ENCODE measurements at places on chromosomes 5 and 9.

- DNase-seq = no peak
Observed at GRCh38 chr9:90916147-90916734, 114.6 kb downstream of the SYK start.

GRCh38 chr5:105554568-105555169, 1992.1 kb upstream of the NUDT12 start:
- DNase-seq = no peak

GRCh38 chr9:131394464-131395156, 724 bp downstream of the PRRC2B start:
- DNase-seq = peak; percentile 60

- no peak for DNase-seq
Observed at GRCh38 chr5:175305251-175305650, 138.7 kb downstream of the DRD1 start.

DNA sequence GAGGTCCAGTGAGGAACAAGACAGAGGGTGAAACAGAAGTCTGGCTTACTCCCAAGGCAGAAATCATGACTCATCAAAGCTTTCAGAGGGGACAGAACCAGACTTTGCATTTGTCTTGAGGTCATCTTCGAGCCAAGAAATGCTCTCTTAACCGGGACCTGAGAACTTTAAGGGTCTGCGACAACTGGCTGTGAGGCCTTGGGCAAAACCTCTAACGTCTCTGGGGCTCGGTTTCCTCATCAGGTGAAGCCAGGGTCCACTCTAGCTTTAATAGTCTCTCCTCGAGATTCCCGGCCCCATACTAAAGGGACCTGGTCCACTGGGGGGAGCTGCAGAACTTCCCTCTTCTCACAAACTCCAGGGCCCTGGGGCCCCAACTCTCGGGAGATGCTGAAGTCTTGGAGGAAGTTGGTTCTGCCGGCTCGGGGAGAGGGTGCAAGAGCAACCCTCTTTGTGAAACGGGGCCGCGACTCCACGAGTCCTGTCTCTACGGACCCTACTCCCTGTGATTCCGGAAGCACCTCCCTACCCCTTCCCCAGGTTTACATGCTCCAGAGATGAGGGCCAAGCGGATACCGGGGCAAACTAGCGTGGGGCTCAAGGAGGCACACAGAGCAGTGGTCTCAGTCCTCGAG, 2.6 kb downstream of the GLIS3 start:
- peak; percentile 66 for DNase-seq

DNA sequence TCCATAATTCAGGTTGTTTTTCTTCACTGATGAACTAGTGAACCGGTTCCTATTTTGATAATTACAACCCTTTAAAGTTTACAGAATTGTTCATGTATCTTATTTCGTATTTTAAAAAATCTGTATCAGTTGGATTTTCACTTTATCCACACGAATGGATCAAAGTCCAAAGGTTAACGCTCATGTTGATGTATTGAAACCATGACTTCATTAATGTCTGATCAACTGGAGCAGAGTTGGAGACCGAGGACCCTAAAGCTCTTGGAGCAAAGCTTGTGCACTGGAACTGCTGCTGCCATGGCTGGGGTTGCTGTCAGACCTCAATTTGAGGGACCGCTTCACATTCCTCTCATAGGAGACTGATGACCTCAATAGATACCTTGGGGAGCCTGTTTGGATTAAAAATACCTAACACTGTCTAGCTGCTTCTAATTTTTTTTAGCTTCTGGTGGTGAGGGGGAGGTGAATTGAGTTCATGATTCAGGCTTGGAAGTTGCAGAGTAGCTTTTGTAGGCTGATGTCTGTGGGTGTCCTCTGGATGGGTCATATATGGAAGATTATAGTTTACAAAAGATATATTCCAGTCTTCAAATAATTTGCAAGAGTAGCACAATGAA, 45.1 kb downstream of the KIAA1958 start:
- DNase-seq = no peak

DNA sequence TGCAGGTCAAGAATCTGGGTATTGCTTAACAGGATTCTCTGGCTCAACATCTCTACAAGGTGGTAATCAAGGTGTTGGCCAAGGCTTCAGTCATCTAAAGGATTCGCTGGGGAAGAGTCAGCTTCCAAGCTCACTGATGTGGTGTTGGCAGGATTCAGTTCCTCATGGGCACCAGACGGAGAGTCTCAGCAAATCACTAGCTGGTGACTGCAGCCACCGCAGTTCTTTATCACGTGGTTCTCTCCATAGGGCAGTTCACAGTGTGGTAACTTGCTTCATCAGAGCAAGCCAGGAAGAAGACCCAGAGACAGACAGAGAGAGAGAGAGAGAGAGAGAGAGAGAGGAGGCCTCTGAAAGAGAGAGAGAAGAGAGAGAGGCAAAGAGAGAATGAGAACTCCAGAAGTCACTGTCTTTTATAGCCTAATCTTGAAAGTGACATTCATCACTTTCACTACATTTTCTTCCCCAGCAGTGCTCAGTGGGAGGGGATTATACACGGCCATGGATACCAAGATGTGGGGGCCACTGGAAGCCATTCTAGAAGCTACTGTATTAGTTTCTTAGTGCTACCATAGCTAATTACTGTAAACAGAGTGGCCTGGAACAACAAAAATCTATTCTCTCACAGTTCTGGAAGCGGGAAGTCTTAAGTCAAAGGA, 109.2 kb upstream of the SMIM23 start:
- DNase-seq = no peak

DNA sequence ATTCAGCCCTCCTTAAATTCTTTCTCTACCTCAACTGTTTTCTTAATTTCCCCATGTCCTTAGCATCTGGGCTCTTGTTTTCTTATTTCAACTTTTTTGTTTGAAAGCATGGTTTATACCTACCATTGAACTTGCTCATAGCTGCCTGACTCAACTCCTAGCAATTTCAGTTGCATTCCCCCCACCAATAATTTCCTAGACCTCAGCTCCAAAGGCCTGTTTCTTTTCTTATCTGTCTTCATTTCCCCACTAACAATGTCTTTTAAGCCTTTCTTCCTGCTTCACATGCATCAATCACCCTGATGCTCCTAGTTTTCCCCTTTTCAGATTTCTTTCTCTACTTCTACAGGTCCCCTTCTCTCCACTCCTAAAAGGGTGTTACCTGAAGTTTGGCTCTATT, 129.7 kb upstream of the PDE4D start:
- no peak for DNase-seq

DNA sequence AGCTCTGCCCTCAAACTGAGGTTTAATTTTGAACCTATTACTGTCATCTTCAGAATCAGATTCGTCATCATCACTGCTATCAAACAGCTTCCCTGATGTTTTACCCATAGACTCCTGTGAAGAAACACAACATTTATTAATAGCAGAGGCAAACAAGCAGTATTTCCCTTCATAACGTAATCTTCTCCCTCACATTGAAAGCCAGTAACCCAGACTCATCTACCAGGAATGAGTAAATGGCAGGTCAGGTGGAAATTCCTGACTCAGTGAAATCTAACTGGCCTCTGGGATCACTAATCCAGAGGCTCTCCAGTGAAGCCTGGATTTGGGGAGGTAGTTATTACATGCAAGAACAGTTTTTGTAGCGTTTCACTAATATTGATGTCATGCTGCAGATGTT, 14.6 kb downstream of the NOL8 start:
- no peak for DNase-seq

GRCh38 chr9:127180457-127181314, 58.3 kb upstream of the ANGPTL2 start:
- DNase-seq = peak; percentile 24

GRCh38 chr9:104934691-104935500, 6.9 kb upstream of the ABCA1 start:
- DNase-seq = no peak

DNA sequence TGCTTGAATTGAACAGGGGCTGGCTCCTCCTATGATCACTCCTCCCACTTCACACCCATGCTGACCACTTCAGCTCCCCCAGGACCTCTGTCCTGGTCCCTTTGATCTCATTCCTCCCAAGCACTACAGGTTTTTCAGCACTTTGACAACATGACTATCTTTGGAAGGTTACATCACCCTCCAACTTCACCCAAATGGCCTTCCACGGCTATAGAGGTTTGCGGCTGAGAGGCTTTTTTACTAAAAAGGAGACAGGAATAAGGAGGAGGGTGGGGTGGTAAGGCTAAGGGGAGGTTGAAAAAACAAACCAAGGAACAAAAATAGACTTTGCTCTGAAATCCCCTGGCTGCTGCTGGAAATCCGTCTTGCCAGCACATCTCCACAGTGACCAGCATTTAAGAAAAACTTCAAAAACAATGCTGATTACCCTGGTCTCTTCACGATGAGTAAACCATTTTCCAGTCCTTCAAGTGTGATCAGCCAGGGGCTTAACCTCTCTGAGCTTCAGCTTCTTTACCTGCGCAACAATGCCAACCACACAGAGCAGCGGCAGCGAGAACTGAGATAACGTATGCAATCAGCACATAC, 102.7 kb downstream of the DPYSL3 start:
- no peak for DNase-seq

GRCh38 chr5:172695232-172696054, 54.4 kb downstream of the NEURL1B start:
- no peak for DNase-seq

GRCh38 chr5:143065185-143065965, 295.2 kb downstream of the ARHGAP26 start:
- no peak for DNase-seq

- DNase-seq = no peak
Observed at GRCh38 chr5:11928909-11929308, 24.7 kb upstream of the CTNND2 start.

DNA sequence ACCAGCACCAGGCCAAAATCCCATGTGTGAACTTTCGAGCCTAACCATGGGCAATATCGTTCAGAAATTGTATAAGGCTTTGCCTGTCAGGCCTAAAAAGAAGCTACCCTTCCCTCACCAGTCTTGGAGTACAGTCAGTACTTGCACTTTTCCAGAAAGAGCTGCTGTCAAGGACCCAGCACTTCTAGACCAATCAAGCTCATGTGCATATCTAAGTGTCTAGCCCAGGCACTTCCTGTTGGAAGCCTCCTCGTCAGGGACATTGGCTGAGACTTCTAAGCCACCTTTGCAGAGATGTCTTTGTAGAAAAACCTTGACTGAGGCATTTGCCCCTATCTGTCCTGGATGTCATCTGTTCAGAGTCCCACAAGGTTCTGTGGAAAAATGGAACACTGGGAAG, 1930.5 kb downstream of the EFNA5 start:
- DNase-seq = no peak

DNA sequence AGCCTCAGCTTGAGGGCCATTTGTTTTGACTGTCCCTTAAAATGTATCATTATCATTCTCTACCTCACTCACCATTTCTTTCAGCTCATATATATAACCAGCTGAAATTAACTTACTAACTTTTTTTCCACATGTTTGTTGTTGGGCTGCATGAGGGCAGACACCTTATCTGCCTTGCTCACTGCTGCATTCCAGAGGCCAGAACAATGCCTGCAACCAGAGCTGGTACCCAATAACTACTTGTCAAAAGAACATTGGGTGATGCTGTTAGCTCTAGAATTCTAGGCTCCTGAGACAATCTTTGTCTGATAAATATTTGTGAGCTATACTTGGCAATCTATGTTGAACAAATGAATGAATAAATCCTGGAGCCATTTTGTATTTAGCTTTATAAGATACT, 68.3 kb downstream of the HTR4 start:
- DNase-seq = no peak

GRCh38 chr5:82163452-82164175, 114.5 kb downstream of the RPS23 start:
- DNase-seq = no peak

DNA sequence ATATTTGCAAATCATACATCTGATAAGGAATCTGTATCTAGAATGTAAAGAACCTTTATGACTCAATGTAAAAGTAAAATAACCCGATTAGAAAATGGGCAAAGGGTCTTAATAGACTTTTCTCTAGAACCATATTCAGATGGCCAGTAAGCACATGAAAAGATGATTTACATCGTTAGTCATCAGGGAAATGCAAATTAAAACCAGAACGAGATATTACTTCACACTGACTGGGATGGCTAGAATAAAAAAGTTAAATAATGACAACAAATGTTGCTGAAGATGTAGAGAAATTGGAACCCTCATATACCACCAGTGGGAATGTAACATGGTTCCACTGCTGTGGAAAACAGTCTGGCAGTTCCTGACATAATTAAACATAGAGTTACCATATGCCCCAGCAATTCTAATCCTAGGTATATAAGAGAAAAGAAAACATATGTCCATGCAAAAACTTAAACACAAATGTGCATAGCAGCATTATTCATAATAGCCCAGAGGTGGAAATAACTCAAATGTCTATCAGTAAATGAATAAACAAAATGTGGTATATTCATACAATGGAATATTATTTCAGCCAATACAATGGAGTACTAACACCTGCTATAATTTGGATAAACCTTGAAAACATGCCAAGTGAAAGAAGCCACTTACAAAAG, 100.4 kb upstream of the MAMDC2 start:
- DNase-seq = no peak

DNA sequence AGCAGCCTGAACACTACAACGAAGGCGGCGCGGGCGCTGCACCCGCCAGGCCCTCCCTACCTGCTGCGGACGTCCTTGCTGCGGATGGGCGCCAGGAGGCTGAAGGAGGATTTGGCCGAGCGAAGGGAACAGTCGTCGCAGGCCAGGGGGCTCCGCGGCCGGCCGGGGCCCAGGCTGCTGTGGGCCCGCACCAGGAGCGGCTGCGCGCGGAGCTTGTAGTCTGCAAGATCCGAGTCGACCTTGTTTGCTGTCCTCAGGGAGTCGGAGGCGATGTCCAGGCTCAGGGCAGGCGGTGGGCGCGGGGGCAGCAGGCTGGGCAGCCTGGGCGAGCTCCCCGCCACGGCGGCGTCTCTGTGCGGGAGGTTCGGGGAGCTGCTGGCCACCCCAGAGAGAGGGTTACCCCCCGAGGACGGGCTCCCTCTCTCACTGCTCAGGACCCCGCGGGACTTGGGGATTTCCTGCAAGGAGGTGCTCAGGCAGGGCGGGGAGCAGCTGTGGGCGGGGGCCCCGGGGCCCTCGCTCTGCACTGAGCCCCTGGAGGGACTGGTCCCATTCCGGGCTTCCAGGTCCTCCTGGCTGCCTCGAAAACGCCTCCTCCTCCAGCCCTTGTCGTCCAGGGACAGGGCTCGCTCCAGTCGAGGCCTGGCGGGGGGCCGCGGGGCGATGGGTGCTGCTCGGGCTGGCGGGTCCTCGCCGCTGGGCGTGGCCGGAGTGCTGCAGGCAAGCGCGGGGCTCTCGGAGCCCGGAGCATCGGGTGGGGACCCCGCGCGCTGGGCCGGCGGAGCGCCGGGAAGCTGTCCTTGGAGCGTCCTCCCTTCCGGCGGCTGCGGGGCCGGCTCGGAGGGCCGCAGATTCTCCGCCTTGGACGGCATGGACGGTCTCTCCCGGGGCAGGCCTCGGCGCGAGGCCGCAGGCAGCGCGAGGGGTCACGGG, 831 bp downstream of the INPP5E start:
- DNase-seq = no peak

- DNase-seq = no peak
Observed at GRCh38 chr5:40334242-40334635, 345.5 kb upstream of the PTGER4 start.

DNA sequence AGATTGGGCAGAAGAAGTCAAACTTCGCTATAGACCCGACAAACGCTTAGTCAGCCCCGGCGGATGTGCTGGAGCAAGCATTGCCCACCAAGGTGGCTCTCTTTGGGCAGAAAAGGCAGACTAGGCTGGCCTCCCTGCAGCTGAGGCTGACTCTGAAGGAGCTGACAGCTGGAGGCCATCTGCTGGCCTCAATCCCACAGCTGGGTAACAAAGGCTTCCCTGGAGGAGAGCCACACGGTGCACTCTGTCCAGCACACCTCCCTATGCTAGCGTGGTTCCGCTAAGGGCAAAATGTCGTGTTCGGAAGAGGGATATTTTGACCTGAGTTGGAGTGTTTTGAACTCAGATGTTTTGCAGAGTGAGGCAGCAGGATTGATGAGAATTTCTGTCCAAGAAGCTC, 103.5 kb upstream of the PTCH1 start:
- no peak for DNase-seq

All from left hindlimb (tissue), 1 donor.